ENCODE measurements at places on chromosomes 12 and 14. TPM values are rescaled to one million over a fixed set of nuclear protein-coding genes. Genes with fewer than 3 reads are reported as not detected.
A peak's percentile ranks its signal among the peaks of the same experiment; 100 is the strongest.

The SLC25A21 gene
- 12.1 TPM for total RNA-seq

The BMAL2 gene
- total RNA-seq = 15.9 TPM

The CLEC2A gene
- not detected for total RNA-seq

The RIPK3 gene
- total RNA-seq = 0.16 TPM

The CD163L1 gene
- 0.14 TPM for total RNA-seq

The CYP27B1 gene
- total RNA-seq = 2.7 TPM

The SYT10 gene
- total RNA-seq = 5.7 TPM

The HOTAIR gene
- not detected for total RNA-seq

- no peak for DNase-seq
Observed at GRCh38 chr12:89153341-89153740, 199.0 kb downstream of the DUSP6 start.

- DNase-seq = no peak
Observed at GRCh38 chr12:39440781-39441180, 2.1 kb downstream of the KIF21A start.

DNA sequence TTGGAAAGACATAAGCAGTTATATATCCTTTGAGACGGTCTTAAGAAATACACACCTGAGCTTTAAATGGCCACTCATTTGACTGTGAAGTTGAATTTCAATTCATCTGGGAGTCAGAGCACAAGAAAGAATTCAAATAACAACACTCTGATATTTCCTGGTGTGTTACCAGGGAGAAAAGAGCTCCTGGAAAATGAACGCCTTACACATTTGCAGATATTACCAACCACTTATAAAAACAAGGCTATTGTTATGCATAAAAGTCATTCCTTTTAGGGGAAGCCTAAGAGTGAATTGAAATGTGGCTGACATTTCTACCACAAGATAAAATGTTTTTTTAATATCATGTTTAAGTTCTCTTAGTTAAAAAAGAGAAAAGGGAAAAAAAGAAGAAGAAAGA, 229.2 kb upstream of the PLEKHG7 start:
- DNase-seq = no peak

- no peak for DNase-seq
Observed at GRCh38 chr12:132324841-132325732, 4.3 kb downstream of the GALNT9 start.

- no peak for DNase-seq
Observed at GRCh38 chr12:106109168-106109910, 29.4 kb downstream of the NUAK1 start.

- no peak for DNase-seq
Observed at GRCh38 chr12:63965936-63966605, 121.6 kb downstream of the SRGAP1 start.

- DNase-seq = no peak
Observed at GRCh38 chr12:75289753-75290152, 40.4 kb downstream of the CAPS2 start.

DNA sequence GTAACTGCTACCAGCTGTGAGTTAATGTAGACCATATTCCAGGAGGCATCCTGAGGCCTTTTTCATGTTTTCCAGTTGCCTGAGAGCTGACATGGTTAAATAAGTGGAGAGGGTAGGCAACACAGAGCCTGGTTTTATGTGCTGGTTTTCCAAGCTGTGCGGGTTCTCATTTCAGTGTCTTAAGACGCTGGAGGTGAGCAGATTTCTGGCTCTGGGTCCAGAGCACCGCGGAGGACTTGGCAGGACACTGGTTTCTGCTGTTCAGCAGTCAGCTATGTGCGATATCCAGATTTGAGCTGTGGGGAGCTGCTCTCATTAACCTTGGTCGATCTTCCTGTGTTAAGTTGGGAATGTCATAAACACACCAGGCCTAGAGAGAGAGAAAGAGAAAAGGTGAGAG, 680.8 kb downstream of the BCL11B start:
- DNase-seq = no peak

GRCh38 chr12:116600959-116601918, 42.1 kb downstream of the MAP1LC3B2 start:
- no peak for DNase-seq

- no peak for DNase-seq
Observed at GRCh38 chr12:18472304-18472703, 211.0 kb downstream of the PIK3C2G start.

- DNase-seq = no peak
Observed at GRCh38 chr14:89397569-89398230, 19.3 kb downstream of the FOXN3 start.

GRCh38 chr12:121990692-121991603, 30.7 kb upstream of the BCL7A start:
- no peak for DNase-seq

DNA sequence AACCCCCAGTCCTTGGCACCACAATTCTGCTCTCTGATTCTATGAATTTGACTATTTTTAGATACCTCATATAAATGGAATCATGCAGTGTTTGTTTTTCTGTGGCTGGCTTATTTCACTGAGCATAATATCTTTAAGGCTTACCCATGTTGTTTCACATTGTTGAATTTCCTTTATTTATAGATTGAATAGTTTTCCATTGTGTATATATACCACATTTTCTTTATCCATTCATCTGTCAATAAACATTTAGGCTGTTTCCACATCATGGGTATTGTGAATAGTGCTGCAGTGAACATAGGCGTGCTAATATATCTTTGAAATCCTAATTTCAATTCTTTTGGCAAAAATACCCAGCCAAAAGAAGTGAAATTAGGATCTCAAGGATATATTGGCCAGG, 126.7 kb upstream of the SLC38A2 start:
- no peak for DNase-seq

- DNase-seq = no peak
Observed at GRCh38 chr14:44732144-44732543, 225.1 kb upstream of the FSCB start.

DNA sequence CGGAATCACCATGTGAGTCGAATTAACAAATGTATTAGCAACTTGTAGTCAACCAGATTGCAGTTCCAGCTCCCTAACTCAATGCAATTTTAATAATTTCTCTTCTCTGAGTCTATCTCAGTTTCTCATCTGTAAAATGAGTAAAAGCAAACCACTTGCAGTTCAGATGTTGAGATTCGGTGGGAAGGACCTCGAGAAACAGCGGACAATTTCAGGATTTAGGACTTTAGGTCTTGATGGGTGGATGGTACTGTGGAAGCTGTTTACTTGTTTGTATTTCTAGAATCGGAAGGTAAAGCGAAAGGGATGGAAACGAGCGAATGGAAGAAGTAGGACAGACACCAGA, 510 bp upstream of the TTC8 start:
- no peak for DNase-seq

DNA sequence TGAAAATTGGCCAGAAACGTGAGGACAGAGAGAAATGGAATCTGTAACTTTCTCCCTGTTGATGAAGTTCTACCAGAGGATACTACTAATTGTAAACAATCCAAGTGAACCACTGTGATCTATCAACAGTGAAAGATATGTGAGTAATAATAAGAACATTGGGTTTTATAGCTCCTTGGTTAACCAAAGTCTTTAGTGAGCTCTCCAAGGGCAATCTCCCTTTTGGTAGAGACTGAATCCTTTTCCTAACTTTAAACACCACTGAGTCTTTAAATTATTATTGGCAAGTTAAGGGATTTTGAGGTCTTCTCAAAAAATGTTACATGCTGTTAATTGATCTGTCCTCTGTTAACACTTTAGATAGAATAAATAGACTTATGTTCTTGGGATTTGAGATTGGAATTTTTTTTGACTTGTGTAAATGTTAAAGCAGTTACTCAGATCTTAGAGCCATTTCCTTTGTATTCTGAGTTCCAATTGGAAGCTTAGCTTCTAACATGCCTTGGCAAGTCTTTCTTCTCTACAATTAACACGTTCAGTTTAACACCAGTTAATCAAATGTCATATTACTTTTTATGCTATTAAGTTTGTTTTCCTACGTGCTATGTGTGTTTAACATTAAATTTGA, 338.2 kb upstream of the DDHD1 start:
- no peak for DNase-seq

DNA sequence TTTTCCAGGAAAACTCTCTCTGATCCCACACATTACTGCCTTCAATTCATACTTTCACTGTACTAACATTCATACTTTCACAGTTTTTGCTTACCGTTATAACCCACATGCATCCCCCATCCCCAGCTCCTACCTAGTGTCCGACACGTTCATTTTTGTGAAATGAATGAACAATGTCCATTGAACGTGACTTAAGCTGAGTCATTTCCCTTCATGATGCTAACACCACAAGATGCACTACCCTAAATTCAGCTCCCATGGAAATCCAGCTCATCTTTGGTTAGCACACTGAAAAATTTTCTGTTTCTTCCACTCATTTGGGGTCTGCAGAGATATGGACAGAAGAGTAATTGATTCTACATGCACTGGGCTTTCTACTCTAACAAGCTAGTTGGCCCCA, 84.7 kb downstream of the GALNT4 start:
- DNase-seq = no peak

DNA sequence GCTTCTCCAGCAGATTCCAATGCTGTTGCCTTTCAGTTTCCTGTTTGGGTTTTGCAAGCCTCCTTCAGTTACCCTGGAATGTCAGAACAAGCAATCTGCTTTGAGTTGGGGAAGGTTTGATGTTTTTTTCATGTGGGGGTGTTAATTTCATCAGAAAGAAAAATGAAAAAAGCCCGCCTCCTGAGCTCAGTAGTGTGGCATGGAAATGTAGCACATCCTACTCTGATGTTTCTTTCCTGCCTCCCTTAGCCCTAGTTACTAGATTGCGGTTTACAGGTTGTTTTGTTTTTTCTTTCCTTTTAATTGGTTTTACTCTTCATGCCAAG, 22.6 kb downstream of the IFNG-AS1 start:
- peak; percentile 14 for DNase-seq
